HTR-8/SVneo (cell line): ENCODE measurements at places on chromosomes 12 and 14.

GRCh38 chr14:101047326-101047725 lies 143.8 kb upstream of the RTL1 start:
- DNase-seq, result no peak

DNA sequence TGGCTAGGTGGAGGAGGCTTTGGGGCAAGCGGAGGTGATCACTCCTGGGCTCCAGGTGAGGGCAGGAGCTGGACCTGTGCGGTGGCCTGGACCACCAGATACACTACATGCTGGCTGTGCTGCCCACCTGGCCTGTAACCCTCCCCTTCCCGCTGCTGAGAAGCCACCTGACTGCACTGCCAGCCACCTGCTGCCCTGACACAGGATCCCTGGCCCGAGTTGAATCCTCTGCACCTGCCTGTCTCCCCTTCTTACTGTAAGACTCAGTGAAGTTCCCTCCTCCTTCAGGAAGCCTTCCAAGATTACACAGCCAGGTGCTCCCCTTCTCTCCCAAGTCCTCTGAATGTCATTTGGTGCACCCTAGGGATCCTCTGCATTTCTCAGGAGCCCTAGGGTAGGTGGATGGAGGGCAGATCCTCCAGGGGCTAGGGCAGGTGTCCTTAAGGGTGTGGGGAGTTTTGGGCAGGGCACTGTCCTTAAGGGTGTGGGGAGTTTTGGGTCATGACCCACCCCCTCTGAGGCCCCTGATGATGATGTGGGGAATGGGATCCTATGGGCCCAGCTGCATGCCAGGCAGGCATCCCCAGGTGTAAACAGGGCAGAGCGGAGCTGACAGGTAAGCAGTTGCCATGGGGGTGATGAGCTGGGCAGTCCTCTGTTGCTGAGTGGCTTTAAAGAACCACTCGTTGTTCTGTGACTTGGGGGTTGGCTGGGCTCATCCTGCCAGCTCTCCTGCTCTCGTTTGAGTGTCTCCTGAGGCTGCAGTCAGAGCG lies 6.7 kb upstream of the MTA1 start:
- no peak for DNase-seq

- DNase-seq, result no peak
These were observed 68.9 kb downstream of the NCOR2 start for GRCh38 chr12:124498275-124499189.

DNA sequence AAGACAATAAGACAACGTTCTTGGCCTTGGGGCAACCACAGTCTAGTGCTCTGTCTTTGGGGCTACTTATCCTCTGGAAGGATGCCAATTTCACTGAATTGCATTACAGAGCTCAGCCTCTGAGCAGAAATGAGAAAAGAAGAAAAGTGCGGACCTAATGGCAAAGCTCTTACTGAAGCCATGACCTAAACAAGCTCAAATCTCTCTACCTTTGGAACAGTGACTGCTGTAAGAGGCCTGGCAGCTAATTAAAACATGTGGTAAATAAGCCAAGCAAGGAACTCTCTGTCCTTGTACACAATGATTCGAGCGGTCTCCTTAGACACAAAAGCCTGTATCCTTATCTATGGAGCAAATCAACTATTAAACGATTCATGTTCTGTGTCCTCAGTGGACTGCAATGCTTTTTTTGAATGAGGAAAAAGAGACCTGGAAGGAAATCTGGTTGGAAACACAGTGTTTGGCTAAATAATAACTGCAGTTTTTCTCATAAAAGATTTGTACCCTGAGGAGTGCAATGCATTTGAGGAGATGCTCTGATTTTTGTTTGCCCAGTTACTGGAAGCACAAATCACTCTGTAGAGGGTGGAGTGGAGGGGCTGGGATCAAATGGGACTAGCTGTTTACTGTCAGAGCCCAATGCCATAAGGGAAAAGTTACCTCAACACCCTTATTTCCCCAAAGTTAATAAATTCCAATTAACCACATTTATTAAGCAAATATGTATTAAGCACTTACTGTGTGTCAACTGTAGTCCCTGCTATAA lies 113.9 kb downstream of the NDUFA12 start:
- no peak for DNase-seq

GRCh38 chr12:55041345-55042055 lies 21.7 kb downstream of the NEUROD4 start:
- no peak for DNase-seq
